Foreskin keratinocyte (primary cell): ENCODE measurements at places on chromosomes 16 and 17. TPM values are rescaled to one million over a fixed set of nuclear protein-coding genes. Genes with fewer than 3 reads are reported as not detected.

Gene PLK1
- total RNA-seq = 55.4 and 78.4 TPM in 2 replicates

Gene MOSMO
- 23.3 and 27.7 TPM in 2 replicates for total RNA-seq

Gene ZP2
- not detected in 2 replicates for total RNA-seq

Gene KIFC3
- 67.8 and 68.5 TPM in 2 replicates for total RNA-seq

Gene CTDNEP1
- 84.9 and 89.6 TPM in 2 replicates for total RNA-seq

Gene ABCA5
- total RNA-seq = 7.4 and 8.1 TPM in 2 replicates

Gene CCL16
- total RNA-seq = not detected in 2 replicates

Gene MRPS34
- total RNA-seq = 139 and 174 TPM in 2 replicates

Gene SLC13A5
- total RNA-seq = 0.74 and 1.4 TPM in 2 replicates

Gene CIBAR2
- total RNA-seq = not detected in 2 replicates

Gene CNTD1
- not detected in 2 replicates for total RNA-seq

Gene MFAP4
- total RNA-seq = not detected in 2 replicates

Gene C16orf74
- total RNA-seq = 91.8 and 94.7 TPM in 2 replicates

Gene HID1
- total RNA-seq = 0.07 and 0.10 TPM in 2 replicates
